ENCODE measurements at places on chromosomes 3 and 15.
A peak's percentile ranks its signal among the peaks of the same experiment; 100 is the strongest.

GRCh38 chr15:73601451-73602445, 31.4 kb downstream of the NPTN start:
- DNase-seq: peak; percentile 10

- no peak for DNase-seq
These were observed 264.2 kb upstream of the LRRC3B start for GRCh38 chr3:26358405-26358804.

GRCh38 chr3:129618901-129619671, 12.6 kb upstream of the PLXND1 start:
- DNase-seq: no peak

DNA sequence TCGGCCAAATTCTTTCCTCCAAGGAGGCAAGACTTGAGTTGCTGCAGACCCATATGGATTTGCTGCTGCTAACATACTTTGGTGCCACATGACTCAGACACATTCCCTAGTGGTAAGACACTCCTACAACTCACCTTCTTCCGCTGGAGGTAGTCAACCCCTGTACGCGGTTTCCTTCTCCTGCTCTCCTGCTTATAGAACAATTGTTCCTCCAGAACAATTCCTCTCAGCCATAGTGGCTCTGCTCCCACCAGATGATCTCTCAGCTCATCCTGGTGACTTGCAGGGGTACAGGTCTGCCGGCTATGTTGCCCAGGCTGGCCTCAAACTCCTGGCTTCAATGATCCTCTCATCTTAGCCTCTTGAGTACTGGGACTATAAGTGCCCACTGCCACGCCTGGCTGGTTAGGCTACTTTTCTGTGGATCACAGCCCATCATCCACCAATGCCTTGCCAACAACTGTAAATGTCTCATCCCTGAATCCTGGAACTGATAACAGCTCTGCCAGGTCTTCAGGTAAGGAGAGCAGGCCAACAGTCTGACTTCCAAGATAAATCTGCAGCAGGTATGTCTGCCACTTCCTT, 2.4 kb upstream of the CXCR6 start:
- DNase-seq: no peak

- DNase-seq: no peak
These were observed 31.5 kb downstream of the MGLL start for GRCh38 chr3:127790882-127791183.

- DNase-seq: no peak
These were observed 3.9 kb upstream of the KBTBD13 start for GRCh38 chr15:65072617-65073016.

DNA sequence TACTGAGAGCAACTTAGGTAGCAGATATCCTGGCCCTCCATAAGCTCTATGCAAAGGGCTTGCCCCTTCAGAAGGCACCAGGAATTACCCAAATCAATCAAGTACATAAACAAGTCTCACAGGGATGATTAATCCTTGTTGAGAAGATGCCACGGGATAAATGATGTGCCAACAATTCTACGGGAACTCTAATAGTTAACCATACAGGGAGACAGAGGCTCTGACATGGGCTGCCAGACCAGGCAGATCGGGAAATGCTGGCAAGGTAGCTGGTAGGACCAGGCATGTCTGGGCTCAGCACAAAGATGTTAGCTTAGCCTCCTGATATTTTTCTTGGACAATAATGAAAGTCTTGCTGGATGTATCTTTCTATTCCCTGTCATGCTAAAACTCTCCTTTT, 249.3 kb upstream of the THBS1 start:
- DNase-seq: no peak

DNA sequence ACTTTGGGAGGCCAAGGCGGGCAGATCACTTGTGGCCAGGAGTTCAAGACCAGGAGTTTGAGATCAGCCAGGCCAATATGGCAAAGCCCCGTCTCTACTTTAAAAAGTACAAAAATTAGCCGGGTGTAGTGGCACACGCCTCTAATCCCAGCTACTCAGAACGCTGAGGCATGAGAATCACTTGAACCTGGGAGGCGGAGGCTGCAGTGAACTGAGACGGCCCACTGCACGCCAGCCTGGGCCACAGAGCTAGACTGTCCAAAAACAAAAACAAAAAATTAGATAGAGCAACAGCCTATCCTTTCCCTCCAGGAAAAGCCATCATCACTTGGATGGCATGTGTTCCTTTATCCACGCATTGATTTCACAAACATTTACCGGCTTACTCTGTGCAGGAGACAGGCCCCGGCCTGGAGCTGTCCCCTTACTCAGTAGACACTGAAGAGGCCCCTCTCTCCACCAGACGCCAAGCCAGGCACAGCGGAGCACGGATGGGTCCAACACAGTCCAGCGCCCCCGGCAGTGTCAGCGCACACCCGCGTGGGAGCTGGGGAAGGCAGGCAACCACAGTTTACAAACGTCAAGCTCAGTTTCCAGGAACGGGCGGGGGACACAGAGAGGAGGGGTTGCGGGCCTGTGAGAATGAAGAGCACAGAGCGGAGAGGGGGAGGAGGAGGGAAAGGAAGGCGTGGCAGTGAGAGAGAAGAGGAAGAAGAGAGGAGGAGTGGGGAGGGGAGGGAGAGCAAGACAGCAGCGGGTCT, 3.1 kb downstream of the GP5 start:
- peak; percentile 54 for DNase-seq

Measured in MV-4-11 (cell line).